ENCODE measurements at places on chromosomes 5 and 9. TPM values are rescaled to one million over a fixed set of nuclear protein-coding genes. Genes with fewer than 3 reads are reported as not detected.

DNA sequence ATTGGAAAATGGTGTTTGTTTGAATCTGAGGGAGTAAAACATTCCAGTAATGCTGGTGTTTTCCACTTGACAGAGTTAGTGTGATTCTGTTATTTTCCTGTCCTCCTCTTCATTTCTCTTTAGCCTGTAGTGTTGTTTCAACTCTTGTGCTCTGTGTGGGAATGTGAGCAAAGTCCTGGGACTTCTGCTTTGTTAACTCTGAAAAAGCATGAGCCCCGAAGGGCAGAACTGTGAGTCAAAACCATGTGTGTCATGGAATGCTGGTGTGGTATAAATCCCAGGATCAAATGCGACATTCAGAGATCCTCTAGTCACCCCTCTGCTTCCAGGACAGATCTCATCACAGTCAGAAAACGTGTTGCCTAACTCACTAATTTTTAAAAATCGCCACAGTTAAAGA, 8.9 kb downstream of the F2R start:
- no peak for DNase-seq

The IFNB1 gene
- total RNA-seq, result not detected

DNA sequence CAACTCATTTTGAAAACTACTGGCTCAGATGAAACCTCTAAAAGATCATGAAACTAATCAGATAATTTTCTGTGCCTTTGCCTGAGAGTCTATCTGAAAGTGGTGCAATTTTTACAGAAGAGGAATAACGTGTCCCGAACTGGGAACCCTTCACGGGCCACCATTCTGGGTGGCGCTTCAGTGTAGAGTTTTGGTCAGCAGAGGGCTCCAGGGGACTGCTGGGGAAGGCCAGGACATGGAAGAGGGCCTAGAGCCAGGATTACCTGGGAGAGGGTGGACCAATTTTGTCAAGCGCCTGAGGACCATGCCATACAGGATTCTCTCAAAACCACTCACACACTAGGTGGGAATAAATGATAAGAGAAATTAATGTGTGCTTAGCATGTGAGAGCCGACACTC, 49.7 kb upstream of the PLEKHG4B start:
- no peak for DNase-seq

DNA sequence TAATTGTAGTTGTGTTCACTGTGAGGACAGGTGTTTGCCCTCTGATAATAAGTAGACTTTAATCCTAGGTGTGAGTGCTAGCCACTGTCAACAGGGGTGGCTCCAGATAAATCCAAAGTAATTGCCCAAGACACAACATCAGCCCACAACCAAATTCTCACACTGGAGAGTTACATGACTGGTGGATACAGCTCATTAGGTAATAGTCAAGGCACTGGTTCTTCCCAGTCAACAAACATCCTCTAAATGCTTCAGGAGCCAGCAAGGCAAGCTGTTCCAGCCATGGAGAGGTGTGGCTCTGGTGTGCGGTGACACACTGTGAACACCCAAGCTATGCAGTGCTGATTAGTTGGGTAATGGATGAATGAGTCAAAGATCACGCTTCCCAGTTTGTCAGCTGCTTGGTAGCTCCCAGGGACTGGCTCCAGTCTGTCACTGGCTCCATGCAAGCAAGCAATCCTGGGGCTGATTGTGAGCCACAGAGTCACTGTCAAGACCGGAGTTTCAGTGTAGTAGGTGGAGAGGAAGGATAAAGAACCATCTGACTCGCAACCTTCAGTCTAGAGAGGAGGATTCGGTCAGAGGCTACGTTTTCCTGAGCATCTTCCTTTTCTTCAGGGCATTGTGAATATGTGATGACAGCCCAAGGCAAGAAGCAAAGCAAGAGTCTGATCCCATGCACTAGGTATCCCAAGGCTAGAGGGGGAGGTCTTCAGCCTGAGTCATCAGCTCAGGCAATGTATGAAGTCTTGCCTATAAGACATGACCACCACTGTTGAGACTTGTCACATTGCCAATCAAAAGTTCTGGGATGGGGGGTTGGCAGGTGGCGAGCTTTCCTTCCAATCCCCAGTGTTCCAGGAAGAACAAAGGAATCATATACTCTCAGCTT, 63.1 kb downstream of the UGCG start:
- DNase-seq, result peak; percentile 73

GRCh38 chr5:169631360-169631759, 5.7 kb upstream of the DOCK2 start:
- DNase-seq, result no peak

All from psoas muscle (tissue), 8 donors.